ENCODE measurements at places on chromosomes 12 and 14. TPM values are rescaled to one million over a fixed set of nuclear protein-coding genes. Genes with fewer than 3 reads are reported as not detected.
A peak's percentile ranks its signal among the peaks of the same experiment; 100 is the strongest.

DNA sequence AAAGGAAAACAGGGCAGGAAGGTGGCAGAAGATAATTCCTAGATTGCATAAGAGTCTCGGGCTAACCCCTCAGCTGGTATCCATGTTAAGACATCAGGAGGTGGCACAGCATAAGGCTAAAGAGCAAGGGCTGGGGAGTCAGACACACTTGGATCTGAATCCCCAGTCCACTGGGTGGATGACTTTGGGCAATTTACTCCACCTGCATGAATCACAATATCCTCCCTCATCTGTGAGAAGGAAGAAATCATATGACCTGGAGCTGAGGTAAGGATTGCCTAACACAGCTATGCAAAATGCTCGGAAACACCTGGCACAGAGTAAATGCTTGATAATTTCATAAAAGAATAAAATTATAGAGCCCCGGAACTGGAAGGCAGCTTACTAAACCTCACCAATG, 217.9 kb downstream of the PIK3C2G start:
- no peak for DNase-seq

- no peak for DNase-seq
Observed at GRCh38 chr12:125259178-125259867, 194.1 kb downstream of the AACS start.

GRCh38 chr12:52347551-52348510, 19.4 kb downstream of the KRT85 start:
- DNase-seq: no peak

GRCh38 chr12:127125607-127126259, 1141.2 kb upstream of the TMEM132C start:
- DNase-seq: peak; percentile 75

DNA sequence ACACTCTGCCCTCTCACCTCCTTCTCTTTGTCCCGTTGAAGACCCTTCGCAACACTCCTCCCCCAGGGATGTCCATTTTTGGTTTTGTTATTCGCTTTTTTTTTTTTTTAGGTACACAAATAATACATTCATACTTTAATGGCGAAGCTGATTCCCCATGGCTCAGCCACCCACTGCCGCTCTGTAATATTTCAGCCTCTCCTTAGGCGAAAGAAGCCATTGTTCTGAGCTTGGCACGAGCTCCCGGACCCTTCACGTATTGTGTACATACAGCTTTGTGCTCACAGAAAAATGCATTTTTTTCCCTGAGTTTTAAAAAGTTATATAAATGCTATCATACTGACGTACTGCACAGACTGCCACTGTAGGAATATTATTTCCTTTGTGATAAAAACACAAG, 115.0 kb downstream of the TMEM132C start:
- no peak for DNase-seq

Gene TCL1B
- total RNA-seq: not detected

- DNase-seq: no peak
Observed at GRCh38 chr14:22807432-22808087, 7.7 kb downstream of the SLC7A7 start.

Gene RNASE4
- 0.19 TPM for total RNA-seq

Gene RTL1
- total RNA-seq: not detected

GRCh38 chr12:6942331-6942665, 1.3 kb upstream of the RNU7-1 start:
- no peak for DNase-seq

DNA sequence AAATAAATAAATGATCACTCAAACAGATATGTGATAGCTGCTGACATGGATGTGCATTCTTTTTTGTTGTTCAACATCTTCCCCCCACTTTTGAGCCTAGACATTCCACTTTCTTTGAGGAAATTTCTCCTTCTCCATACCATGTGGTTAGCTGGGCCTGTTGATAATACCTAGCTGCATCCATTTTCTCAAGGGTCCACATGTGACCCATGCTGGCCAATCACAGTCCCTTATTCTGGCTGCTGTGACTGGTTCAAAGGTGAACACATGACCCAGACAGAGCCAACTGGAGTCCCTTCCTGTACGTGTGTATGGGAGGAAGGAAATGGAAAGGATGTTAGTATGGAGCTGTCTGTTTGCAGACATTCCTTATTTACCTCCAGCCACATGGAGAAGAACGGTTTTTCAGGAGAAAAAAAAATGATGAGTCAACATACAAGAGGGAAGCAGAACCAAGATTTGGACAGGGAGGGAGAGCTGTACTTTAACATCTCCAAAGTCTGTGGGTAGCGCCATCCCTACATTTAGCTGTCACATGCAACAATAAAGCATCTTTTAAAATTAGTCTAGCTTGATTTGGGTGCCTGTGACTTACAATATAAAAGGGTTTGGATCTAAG, 391.7 kb upstream of the TBX3 start:
- no peak for DNase-seq

DNA sequence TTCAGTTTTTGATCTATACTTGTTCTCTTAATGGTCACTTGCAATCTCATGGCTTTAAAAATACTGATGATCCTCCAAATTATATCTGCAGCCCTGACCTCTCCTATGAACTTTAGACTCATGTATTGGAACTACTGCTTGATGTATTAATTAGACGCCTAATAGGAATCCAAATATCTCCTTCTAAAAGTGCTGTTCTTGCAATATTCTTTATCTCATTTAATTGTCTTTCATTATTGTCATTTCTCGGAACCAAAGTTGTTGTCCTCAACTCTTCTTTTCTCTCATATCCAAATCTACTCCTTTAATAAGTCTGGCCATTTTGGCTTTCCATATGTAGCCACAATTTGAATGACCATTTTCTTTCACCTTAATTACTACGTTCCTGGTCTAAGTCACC, 907.6 kb upstream of the SEL1L start:
- no peak for DNase-seq

GRCh38 chr12:68899251-68899771, 33.7 kb downstream of the CPM start:
- no peak for DNase-seq

- no peak for DNase-seq
Observed at GRCh38 chr12:13570005-13570694, 373.6 kb downstream of the EMP1 start.

- no peak for DNase-seq
Observed at GRCh38 chr14:36707570-36707969, 45.9 kb downstream of the PAX9 start.

Gene PDZRN4
- total RNA-seq: not detected

GRCh38 chr14:57889245-57889644, 23.4 kb upstream of the SLC35F4 start:
- no peak for DNase-seq

DNA sequence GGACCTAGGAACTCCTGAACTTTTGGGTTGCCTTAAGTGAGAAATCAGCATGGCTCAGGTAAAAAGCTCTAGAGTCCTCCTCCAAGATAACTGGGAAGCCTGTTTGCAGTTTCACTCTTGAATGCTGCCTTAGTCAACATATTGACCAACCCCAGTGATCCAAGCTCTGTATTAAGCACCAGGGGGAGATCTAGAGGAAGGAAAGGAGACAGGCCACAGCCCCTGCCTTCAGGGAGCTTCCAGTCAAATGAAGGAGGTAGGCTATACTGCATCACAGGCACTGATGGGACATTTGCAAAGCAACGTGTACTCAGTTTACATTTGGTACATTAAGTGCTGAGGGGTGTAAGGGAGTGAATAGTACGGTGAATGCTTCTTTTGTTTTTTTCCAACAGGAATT, 1.2 kb upstream of the CSAD start:
- DNase-seq: no peak

DNA sequence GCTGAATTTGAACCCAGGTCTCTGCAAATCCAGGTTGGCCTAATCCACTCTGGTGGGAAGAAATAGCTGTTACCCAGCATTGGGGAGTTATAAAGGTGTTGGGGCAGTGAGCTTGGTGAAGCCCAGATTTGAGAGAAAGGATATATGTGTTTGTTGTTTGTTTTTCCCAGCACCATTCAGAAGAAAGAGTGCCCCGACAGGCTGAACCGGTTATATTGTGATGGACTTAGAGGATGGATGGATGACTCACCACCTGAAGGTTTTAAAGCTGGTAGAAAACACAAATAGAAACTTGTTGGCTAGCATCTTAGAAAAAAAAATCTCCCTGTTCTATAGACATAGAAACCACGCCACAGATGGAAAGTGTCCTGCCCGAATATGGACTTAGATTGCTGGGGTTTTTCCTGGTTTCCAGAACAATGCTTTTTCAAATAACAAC, 404.6 kb downstream of the MED13L start:
- no peak for DNase-seq

- no peak for DNase-seq
Observed at GRCh38 chr12:104054681-104055346, 4.8 kb upstream of the GLT8D2 start.
